T-helper 17 cell (primary cell): ENCODE measurements at places on chromosomes 11 and 22.

GRCh38 chr11:19864141-19865140 lies 151.8 kb downstream of the NAV2 start:
- H3K4me1 ChIP-seq = no peaks in the 10 kb centered on the region
- H3K27ac ChIP-seq = no peak overlapping the region
- H3K27me3 ChIP-seq = peaks cover 14% of the 10 kb centered on the region

DNA sequence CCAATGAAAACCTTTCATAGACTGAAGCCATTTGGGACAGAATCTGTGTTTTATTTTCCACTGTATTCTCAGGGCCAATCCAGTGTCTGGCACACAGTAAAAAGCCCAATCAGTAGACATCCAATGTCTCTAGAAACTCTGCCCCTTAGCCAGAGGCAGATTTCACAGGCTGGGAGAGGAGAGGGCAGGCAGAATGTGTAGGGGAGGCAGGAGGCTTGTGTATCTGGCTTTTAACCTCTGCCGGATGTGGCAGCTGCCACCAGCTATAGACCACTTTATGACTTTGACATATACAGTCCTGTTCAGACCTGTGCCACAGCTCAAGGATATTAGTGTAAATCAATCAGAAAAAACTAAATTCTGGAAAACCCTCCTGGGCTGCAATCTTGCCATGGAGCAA lies 4.4 kb downstream of the EXPH5 start:
- no peak overlapping the region for H3K4me3 ChIP-seq
- no peaks in the 10 kb centered on the region for H3K27me3 ChIP-seq
- peaks cover 3% of the 10 kb centered on the region for H3K36me3 ChIP-seq
- no peak for DNase-seq
- H3K4me1 ChIP-seq = peaks cover 12% of the 10 kb centered on the region
- no peak overlapping the region for H3K27ac ChIP-seq

DNA sequence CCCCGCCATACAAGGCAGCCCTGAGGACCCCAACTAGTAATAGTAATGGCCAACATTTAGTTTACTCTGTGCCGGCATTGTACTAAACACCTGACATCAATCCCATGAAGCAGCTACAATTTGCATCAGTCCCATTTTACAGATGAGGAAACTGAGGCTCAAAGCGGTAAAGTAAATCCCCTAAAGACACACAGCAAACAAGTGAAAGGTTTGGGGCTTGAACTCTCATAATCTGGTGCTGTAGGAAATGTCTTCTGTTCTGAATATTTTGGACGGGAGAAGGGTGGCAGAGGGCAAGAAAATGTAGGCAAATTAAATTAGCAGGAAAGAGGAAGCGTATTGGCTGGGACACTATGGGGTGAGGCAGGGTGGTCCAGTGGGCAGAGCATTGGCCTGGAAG lies 160.3 kb upstream of the SYT13 start:
- peaks cover 51% of the 10 kb centered on the region for H3K27me3 ChIP-seq
- no peaks in the 10 kb centered on the region for H3K36me3 ChIP-seq
- no peak overlapping the region for H3K27ac ChIP-seq
- H3K4me3 ChIP-seq = no peak overlapping the region

DNA sequence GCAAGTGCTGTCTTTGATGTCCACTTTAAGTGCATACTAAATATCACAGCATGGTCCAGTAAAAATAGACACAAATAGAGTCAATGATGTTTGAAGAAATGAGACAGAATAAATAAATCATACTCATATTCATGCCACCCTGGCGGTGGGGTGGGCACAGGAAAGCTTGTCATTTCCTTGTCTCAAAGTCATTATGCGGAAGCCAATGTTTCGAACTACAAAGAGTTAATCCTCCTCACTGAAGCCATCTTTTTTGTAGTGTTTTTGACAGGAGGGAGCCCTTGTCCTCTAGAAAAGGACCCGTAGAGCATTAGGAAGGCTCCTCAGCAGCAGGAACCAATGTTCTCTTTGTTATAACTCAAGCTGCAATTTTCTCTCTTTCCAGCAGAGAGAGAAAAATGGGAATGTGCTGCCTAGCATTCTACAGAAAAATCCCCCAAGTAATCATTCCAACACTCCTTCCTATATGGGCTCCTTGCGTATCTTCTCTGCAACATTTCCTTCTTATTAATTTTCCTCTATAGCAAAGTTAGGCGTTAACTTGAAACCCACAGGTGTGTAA lies 30.6 kb downstream of the SC5D start:
- H3K4me1 ChIP-seq = peaks cover 29% of the 10 kb centered on the region
- H3K4me3 ChIP-seq = no peak overlapping the region
- no peaks in the 10 kb centered on the region for H3K36me3 ChIP-seq
- no peak overlapping the region for H3K27ac ChIP-seq
- no peak for DNase-seq

DNA sequence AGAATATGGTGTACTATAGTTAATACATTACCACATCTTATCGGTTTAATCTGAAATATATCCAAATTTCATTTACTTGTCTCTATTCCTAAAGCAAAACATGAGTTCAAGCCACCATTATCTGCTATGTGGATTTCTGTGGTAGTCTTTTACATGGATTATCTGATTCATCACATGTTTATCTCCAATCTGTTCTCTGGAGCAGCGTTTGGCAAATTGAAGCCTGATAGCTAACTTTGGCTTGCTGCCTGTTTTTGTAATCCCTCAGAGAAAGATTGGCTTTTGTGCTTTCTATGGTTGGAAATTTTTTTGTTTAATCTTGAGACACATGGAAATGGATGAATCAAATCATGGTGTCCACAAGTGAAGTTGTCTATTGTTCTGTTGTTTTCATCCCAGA lies 274.3 kb downstream of the JRKL start:
- H3K36me3 ChIP-seq = no peaks in the 10 kb centered on the region
- H3K4me3 ChIP-seq = no peak overlapping the region
- no peak for DNase-seq
- no peak overlapping the region for H3K27ac ChIP-seq
- no peaks in the 10 kb centered on the region for H3K4me1 ChIP-seq
- H3K27me3 ChIP-seq = no peaks in the 10 kb centered on the region
